ENCODE measurements at places on chromosomes 7 and 10. TPM values are rescaled to one million over a fixed set of nuclear protein-coding genes. Genes with fewer than 3 reads are reported as not detected.

GRCh38 chr10:47383261-47384147, 589 bp downstream of the ZNF488 start:
- DNase-seq = no peak

DNA sequence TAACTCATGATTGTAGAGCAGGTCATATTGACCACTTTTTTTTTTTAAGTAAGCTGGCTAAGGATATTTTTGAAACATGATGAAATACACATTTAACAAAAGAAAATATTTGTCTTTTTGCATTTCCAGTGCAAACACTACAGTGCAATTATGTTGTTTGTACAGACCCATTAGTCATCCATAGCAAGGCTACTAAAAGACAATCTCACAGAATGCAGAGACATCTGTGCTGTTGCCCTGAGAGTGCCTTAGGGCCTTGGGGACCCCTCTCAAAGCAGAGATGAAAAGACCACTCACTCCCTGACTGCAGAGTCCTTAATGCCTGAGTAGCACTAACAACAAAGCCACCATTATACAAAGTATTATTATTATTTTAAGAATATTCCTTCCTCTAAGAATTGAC, 104.5 kb downstream of the NRCAM start:
- DNase-seq = no peak

- DNase-seq = no peak
These were observed 105.4 kb upstream of the MPP7 start for GRCh38 chr10:28408237-28408777.

DNA sequence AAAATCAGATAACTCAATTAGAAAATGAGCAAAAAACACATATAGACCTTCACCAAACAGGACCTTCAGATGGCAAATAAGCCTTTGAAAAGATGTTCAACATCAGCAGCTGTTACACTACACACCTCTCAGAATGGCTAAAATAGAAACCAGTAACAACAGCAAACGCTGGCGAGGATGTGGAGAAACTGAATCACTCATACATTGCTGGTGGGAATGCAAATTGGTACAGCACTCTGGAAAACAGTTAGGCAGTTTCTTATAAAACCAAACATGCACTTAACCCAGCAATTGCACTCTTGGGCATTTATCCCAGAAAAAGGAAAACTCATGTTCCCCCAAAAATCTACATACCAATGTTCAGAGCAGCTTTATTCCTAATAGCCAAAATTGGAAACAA, 37.7 kb upstream of the SMARCD3 start:
- DNase-seq = no peak

DNA sequence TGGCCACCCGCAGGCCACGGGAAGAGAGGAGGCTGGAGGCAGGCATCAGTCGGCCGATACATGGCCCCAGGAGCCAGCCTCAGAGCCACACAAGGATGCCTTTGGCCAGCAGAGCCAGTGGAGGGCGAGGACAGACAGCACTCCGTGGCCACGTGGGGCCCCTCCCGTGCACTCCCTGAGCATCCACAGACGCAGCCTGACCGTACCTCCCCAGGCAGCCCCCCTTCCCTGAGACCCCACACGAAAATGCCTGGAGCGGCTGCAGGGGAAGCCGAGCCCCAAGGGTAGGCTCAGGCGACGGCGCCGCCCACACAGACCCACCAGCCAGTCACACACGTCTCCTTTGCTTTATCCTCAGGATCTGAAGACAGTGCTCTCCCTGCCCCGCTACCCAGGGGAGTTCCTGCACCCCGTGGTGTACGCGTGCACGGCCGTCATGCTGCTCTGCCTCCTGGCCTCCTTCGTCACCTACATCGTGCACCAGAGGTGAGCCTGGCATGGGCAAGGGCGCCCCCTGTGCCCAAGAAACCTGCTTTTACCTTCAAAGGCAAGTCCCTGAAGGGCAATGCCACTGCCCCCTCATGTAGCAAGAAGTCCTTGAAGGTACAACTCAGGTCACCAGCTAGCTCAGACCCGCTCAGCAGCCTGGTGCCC, 9.0 kb downstream of the ADGRA1 start:
- no peak for DNase-seq

GRCh38 chr10:61399406-61399805, 53.8 kb downstream of the TMEM26 start:
- no peak for DNase-seq

DNA sequence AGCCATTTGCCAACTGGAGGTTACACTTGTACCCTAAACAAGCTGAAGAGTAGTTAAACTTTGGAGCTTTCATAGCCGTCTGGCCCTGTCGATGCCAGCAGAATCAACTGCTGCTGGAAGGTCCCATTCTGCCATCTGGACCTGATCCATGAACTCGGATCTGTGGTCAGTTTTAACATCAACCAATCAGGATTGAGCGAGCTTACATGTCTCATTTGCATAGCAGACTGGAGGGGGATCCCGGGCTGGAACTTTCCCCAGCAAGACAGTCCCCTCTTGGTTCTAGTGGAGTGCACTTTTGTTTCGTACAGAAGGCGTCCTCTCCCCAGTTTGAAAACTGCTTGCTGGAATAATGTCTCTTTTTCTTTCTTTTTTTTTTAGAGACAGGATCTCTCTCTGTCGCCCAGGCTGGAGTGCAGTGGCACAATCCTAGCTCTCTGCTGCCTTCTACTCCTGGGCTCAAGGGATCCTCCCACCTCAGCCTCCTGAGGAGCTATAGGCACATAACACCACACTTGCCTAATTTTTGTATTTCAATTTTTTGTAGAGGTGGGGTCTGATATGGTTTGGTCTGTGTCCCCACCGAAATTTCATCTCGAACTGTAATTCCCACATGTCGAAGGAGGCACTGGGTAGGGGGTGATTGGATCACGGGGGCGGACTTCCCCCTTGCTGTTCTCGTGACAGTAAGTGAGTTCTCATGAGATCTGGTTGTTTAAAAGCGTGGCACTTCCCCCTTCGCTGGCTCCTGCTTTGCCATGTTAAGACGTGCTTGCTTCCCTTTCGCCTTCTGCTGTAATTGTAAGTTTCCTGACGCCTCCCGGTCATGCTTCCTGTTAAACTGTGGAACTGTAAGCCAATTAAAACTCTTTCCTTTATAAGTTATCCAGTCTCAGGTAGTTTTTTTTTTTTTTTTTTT, 42.8 kb upstream of the SEPHS1 start:
- no peak for DNase-seq

- no peak for DNase-seq
These were observed 18.7 kb downstream of the ZMIZ2 start for GRCh38 chr7:44767134-44767911.

GRCh38 chr10:14879928-14880193, 1.2 kb downstream of the SUV39H2 start:
- peak; percentile 15 for DNase-seq

- no peak for DNase-seq
These were observed 8.7 kb downstream of the ACTR1A start for GRCh38 chr10:102493771-102494170.

DNA sequence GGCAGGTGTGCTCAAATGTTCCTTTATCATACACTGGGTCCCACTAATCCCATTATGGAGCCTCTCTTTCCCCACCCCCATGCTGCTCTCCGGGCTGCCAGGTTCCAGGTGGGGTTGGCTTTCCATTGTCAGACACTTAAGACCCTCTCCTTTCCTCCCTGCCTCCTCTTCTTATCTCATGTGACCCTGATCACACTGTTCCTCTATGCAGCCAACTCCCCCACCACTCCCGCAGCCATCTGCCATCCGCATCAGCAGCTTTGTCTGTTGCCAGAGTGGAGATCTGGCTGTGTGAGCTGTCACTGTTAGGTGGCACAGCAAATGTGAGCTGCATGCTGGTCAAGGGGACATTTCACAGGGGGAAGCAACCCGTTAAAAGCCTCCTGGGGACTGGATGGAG, 391.4 kb downstream of the TNS3 start:
- DNase-seq = no peak

DNA sequence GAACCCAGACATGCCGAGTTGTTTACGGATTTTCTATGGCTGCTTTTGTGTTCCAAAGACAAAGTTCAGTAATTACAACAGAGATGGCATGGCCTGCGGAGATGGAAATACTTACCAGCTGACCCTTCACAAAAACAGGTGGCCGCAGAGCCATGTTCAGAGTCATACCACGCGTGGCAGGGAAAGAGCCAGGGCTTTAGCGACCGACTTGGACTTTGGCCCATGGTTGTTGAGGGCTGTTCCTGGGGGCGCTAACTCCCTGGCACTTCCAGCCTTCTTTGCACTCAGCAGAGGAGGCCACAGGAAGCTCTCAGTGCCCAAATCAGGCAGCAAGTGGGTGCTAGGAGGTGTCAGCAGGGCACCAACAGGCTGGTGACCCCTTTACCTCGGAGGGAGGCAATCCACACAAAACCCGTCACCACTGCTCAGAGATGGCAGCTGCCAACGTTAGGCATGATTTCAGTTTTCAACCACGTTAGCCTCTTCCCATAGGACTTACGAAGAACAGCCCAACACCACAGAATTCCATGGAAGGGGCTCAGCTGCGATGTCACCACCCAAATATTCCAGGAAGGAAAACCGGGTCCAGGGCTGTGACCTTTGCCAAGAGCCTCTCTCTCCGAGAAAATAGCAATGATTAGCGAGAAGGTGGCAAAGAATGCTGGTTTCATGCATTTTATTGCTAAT, 21.4 kb upstream of the CNPY1 start:
- no peak for DNase-seq

GRCh38 chr7:70082099-70082611, 483.9 kb downstream of the AUTS2 start:
- no peak for DNase-seq

GRCh38 chr10:29022513-29022912, 266.4 kb upstream of the LYZL1 start:
- DNase-seq = no peak

GRCh38 chr7:13336227-13336626, 648.8 kb downstream of the ARL4A start:
- DNase-seq = no peak

DNA sequence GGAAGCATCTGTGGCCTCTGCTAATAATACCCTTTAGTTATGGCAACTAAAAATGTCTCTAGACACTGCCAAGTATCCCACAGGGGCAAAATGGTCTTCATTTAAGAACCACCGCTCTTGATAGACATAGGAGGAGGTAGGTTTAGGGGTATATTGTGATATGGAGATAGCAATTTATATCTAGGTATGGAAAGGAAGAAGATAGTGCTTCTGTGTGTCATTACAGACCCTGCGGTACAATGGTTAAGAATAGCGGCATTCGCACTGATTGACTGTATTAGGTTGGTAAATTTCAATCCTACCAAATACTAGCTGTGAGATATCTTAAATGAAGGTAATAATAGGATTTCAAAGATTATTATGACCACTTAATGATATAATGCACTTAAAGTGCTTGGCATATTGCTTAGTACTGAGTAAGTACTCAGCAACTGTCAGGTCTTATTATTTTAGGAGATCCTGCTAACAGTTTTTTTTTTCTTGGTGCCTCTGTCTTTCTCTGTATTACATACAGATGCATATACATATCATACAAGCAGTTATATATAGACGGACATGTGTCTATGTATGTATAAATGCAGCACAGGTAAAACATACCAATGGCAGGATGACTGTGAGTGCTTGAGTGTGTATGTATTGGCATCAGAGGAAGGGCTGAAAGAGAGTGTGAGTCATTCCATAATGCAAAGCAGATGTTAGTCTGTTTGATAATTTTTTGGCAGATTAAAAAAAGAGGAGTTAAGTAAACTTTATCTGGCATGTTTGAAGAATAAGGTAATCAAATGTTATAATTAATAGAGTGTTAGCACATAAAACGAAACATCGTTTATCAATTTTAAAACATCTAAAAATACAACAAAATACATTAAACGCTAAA, 50.0 kb upstream of the ITGB8 start:
- DNase-seq = no peak

DNA sequence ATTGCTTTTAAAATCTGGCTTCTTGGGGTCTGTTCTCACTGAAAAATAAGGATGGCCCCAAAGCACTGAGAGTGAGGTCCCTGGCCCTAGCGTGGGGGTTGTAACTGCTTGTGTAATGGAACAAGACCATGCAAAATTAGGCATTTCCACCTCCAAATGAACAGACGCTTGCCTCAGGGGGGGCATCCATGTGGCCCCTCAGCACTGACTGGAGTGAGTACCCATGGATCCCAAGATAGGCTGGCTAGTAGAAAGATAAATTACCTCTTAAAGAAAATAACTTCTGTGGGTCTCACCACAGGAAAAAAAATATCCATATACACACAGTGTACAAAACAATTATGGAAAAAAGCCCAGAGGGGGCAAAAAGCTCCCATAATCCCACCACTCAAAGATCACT, 15.2 kb upstream of the CPA1 start:
- DNase-seq = no peak

GRCh38 chr7:20491284-20491683, 124.2 kb upstream of the ABCB5 start:
- DNase-seq = no peak

- no peak for DNase-seq
These were observed 248.0 kb upstream of the NPY start for GRCh38 chr7:24036033-24036412.

DNA sequence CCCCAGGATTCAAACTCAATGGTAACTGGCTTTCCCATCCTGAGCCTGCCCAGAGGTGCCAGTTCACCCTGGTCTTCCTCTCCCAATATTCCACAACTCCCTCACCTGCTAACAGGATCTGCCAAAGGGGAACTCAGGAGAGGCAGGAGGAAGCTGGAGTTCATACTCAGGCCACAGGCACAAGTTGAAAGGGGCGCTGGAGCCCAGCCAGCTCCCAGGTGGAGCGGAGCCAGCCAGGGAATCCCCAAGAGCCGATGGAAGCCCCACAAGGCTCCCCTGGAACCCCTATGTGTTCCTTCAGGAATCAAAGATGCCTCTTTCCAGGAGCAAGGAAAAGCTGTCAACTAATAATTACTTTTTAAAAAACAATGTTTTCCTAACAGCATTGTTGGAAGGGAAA, 63.5 kb downstream of the SH3PXD2A start:
- no peak for DNase-seq

GRCh38 chr7:147912291-147912690, 678.3 kb upstream of the C7orf33 start:
- no peak for DNase-seq

- no peak for DNase-seq
These were observed 19.0 kb upstream of the TRIM56 start for GRCh38 chr7:101066141-101066832.

The STK31 gene
- 0.44 TPM for polyA plus RNA-seq

The SAMD9L gene
- 3.3 TPM for polyA plus RNA-seq

The STAG3 gene
- 30.1 TPM for polyA plus RNA-seq

The MYO1G gene
- polyA plus RNA-seq = 0.74 TPM

The PKD2L1 gene
- polyA plus RNA-seq = 0.47 TPM

The RADIL gene
- 2.2 TPM for polyA plus RNA-seq

The ACSM6 gene
- polyA plus RNA-seq = 0.14 TPM

The CYP26C1 gene
- polyA plus RNA-seq = not detected

The HOXA5 gene
- polyA plus RNA-seq = 64.7 TPM

The MAGI2 gene
- polyA plus RNA-seq = 34.3 TPM

The ASB15 gene
- 2.1 TPM for polyA plus RNA-seq

The PON1 gene
- polyA plus RNA-seq = 1.9 TPM

The MSMB gene
- polyA plus RNA-seq = not detected

The DYNC1I1 gene
- polyA plus RNA-seq = 0.48 TPM

The PRTFDC1 gene
- polyA plus RNA-seq = 29.7 TPM

Measured in renal pelvis (tissue), 12 donors.